ENCODE measurements at places on chromosomes 13 and 19.
A peak's percentile ranks its signal among the peaks of the same experiment; 100 is the strongest.

DNA sequence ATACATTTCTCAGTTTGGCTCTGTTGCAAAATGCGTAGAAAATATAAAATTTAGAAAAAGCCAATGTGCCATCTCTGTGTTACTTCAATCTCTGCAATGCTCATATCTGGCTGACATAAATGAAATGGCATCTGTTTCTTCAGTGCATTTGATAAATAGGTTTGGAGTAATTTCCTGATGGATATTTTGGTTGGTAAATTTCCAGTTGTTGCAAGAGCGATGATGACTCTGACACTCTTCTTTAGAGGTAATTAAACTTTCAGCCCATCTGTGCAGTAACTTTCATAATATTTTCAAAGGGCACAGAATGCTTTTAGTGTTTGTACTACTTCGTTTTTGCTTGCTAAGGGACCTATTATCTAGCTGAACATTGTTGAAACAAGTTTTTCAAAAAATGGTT is 1286.4 kb downstream of the PCDH9 start:
- peak; percentile 17 for DNase-seq

DNA sequence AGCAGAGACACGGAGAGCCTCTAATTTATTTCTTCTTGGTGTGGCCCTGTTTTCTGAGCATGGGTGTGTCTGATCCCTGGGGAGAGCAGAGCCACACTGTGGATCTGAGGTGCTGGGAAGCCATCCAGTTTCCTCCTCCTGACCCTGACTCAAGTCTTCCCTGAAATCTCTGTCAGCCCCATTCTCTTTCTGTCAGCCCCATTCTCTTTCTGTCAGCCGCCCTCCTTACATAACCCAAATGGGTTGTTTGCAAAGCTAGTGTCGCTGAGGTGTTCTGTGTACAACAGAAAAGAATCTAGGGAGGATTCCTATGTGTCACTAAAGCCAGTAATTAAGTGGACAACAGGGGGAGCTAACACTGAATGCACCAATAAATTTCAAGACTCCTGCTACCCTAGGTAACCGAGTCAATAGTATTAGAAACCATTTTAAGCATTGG is 50.2 kb downstream of the LRCH1 start:
- no peak for DNase-seq

- no peak for DNase-seq
Measured at GRCh38 chr19:49255674-49256073, 69.3 kb downstream of the SLC6A16 start.

GRCh38 chr19:56372281-56372680 is 21.1 kb downstream of the ZNF582 start:
- no peak for DNase-seq

- no peak for DNase-seq
Measured at GRCh38 chr19:37095859-37096258, 17.6 kb downstream of the ZNF420 start.

DNA sequence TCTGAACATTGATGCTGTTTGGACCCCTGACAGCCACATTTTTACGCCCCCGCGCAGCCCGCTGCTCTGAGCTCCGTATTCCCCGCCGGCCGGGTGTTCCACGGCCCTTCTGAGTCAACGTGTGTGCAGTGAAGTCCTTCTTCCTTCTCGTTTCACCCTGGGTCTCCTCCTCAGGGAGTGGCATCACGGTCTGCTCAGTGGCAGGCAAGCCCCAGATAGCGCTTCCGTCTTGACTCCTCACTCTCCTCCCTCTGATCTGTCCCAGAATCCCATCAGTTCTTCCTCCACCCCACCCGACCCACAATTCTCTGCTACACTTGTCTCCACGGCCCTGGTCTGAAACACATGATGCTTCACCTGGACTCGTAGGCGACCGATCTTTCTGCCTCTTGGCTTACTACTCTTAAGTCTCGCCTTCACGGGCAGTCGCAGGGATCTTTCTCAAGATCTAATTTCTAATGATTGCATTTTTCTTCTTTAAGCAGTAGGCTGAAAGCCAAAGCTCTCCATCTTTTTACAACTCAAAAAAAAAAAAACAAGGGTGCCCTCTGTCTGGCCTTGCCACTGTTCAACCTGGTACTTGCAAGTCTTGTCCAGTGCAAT is 33.9 kb downstream of the CCNE1 start:
- no peak for DNase-seq

DNA sequence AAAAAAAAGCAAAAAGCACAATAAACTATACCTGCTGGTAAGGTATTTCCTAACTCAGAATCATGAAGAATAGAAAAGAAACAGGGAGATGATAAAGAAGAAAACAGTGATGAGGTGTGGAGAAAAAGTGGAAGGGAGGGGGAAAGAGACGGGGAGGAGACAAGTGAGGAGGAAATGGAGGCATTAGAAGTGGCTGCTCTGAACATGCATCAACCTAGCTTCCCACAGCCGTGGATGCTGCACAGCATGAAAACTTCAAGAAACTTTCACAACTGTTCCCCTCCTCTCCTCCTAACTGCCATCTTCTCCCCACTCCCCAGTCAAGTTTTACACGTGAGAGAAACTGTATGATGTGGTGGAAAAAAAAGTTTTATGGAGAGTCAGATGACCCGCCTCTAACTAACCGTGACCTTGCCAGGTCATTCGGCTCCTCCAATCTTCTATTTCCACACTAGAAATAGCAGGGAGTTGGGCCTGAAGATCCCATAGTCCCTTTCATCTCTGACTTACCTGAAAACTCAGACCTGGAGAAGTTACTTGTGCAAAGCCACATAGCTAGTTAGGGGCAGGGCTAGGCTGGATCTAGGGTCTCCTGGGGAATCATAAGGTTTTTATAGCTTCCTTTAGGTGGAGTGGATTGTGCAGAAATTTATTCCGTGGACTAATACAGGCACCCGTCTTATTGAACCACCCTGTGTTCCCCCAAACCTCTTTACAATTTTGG is 461.9 kb downstream of the KLF5 start:
- no peak for DNase-seq

DNA sequence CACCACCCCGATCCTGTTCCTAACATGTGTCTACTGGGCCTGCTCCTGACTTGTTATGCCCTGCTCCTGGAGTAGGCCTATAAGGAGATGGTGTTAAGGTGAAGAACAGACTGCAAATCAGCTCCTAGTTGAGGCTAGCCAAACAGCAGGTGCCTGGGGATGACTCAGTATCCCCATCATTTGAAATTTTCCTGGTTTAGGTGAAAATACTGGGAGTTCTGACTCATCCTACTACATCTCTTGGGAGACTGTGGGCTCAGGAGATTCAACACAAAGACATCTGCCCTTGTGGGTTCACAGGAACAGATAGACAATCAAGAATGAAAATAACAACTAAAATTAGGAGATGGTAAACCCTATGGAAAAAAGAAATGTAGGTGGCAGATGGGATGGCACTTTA is 41.2 kb downstream of the BRD4 start:
- DNase-seq = no peak
